ENCODE measurements at places on chromosomes 3 and 15.
A peak's percentile ranks its signal among the peaks of the same experiment; 100 is the strongest.

GRCh38 chr15:93250950-93251349 is 161.9 kb upstream of the RGMA start:
- no peak for DNase-seq

DNA sequence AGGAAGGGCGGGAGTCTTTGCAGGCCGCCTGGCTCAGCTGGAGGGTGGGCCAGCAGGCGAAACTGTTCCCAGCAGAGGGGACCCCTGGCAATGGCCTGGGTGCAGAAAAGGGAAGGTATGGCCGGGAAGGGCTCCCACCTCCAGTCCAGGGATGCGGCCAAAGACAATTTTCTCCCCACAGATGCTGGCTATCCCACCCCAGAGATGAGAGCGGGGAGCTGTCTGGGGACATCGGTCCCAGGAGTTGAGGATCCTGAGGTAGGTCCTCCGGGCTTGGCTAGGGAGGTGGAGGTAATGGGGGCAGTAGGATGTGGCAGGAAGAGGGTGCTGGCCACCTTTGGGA is 1.7 kb downstream of the SEMA3G start:
- no peak for DNase-seq

DNA sequence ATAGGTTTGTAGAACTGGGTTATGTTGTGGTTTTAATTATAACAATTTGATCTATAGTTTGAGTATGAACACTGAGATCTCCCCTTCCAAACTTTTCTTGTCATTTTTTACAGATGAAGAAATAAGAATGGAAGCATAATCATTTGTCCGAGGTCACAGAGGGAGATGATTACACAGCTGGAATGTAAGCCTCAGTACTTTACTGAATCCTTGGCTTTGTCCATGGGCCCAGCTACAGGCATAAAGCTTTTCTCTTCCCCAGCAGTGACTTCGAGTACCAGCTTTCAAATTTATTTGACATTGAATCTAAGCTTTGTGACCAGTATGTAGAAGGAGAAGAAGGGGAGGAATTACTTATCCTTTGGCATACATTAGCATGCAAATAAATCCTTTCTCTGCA is 80.9 kb upstream of the DCBLD2 start:
- DNase-seq: peak; percentile 54

DNA sequence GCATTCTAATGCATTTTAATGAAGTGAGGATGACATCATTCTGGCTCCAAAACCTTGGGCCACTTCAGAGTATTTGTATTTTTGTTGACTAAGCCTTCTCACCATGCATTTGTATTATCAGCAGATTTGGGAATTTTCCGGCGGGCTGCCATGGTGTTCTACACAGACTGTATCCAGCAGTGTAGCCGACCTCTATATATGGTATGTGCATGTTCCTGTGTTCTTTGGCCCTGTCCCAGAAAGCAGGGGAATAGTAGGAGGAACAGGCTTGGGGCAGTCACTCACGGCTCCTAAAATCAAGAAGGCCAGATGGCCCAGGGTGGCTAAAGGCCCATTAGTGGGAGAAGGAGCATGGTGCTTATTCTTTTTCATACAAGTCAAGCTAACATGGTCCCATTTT is 80.5 kb downstream of the USF3 start:
- no peak for DNase-seq

DNA sequence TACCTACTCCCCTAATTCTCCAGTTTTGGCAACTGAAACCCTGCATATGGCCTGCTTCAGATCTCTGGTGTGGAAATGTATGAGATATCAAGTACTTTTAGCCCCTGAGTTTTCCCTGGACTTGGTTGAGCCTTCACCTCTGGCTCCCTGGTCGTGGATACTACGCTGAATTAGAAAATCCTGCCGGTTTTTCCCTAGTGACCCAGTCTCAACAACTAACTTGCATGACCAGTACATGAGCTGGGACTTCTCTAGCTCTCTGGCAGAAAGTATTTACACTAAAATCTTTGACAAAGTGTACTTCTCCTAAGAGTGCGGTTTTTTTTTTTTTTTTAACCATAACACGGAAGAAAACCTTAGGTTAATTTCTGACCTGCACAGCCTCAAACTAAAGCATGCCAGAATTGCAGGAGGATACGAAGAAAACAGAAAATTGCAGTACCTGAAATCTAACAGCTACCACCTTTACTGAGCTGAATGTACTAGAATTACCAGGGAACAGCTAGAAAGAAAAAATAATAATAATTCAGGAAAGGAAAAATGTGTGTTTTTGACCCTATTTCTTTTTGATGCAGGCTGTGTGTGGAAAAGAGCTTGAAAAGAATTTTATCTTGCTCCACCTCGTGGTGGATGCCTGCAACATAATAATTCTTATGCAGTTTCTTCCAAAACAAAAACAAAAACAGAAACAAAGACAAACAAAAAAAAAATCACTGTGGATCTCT is 165.6 kb downstream of the GMNC start:
- DNase-seq: peak; percentile 51

- no peak for DNase-seq
These were observed 35.9 kb downstream of the OXNAD1 start for GRCh38 chr3:16300881-16301359.

DNA sequence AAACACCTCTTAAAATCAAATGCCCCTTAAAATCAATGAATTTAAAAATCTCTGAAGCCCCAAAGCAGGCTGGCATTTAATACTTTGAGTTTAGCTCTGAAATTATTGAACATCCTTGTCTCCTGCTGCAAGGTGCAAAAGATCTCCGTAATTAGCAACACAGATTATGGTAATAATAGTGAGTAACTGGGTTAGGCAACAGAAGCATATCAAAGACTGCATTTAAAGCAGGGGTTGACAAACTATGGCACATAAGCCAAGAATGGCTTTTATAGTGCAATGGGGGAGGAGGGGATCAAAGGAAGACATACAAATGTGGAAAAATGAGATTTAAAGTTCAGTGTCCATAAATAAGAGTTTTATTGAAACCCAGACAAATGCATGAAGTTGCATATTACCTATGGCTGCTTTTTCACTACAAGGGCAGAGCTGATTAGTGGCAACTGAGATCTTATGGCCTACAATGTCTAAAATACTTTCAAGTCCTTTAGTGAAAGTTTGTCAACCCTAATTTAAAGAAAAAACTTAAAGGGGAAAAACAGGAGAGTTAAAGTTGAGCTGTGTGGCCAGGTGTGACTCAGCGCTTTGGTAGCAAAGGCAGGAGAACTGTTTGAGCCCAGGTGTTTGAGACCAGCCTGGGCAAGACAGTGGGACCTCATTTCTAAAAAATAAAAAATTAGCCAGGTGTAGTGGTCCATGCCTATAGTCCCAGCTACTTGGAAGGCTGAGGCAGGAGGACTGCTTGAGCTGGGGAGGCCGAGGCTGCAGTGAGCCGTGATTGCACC is 157.6 kb downstream of the TBL1XR1 start:
- DNase-seq: no peak

- peak; percentile 14 for DNase-seq
These were observed 244.0 kb upstream of the THBS1 start for GRCh38 chr15:39336926-39337325.

Data from astrocyte of the spinal cord (primary cell).